Fibroblast of upper back skin (primary cell): ENCODE measurements at places on chromosomes 2 and 18.
A peak's percentile ranks its signal among the peaks of the same experiment; 100 is the strongest.

- DNase-seq, result no peak
Observed at GRCh38 chr2:6027066-6027465, 334.9 kb downstream of the SOX11 start.

DNA sequence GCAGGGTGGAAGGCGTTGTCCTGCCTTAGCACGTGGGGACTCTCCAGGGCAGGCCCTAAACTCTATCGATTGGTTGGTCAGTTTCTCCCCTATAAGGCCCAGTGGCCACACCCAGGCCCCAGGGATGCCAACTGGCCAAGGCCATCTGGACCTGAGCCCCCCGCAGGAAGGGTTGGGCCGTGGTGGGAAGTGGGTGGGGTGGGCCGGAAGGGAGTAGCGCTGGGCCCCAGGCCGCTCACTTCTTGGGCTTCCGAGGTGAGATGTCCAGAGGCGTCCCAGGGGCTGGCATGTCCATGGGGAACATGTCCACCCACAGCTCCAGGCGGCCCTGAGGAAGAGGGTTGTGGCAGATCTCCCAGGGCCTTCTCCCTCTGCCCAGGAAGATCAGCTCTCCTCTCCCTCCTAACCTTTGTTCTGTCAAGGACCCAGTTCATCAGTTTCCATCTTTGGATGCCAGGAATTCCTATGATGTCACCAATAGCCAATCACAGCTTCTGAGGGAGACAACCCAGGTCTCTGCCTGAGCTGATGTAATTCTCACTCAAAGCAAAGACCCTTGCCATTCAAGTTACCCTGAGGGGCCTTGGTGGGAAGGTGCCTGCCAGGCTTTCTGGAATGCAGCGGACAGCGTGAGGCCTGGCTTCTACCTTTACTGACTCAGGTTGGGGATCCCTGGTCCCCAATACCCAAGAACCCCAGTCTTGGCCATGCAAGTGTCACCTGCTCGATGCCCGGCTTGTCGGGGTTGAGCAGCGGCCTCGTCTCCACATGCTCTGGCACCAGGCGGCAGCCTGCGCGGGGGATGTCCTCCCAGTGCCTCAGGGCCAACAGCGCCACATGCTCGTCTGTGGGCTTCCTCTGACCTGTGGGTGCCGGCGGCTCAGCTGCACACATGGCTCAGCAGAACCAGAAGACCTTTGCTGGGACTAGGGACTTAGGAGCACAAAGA is 14.4 kb downstream of the OTOF start:
- peak; percentile 5 for DNase-seq

GRCh38 chr2:8312861-8313830 is 368.7 kb upstream of the ID2 start:
- peak; percentile 19 for DNase-seq

DNA sequence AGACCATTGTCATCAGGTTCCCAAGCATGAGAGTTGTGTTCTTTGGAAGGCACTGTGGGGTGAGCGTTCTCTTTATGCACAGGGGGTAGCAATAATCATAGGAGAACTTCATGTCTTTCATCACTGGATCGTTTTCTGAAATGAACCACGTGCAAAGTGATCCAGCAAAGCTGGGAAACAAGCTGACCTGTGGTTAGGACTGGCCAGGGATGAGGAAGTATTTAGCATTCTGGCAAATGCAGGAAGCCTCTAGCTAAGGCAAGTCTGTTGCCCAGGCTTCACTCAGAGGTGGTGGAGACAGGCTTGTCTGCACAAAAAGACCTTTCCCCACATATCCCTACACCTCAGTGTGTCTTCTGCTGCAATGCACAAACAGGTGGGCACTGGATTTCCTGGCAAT is 58.6 kb downstream of the MMADHC start:
- no peak for DNase-seq

DNA sequence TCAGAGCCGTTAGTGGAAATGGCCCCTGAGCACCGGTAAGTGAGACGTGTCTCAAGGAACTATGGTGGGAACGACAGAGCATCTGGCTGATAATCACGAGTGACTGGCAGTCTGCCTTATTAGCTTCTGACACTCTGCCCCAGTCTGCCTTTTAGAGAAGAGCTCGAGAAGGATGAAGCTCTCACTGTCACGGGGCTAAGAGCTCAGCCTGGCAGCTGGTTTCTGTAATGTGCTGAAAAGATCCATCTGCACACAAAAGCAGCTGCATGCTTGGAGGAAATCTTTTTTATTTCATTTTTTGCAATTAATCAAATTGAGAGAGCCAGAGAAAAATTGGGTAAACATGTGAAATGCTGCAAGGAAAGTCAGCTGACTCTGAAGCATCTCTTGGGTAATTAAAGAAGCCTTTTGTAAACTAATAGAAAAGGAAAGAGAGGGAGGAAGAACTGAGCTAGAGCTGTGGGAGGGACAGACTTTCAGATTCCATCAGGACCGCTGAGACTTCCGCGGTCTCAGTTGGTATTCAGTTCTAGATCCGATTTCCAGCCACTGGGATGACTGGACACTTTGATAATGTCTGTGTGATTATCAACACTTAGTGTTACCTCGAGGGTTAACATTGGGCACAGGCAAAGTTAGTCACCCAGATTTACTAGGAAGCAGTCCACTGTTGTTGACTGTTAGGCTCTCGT is 24.4 kb downstream of the MBP start:
- peak; percentile 87 for DNase-seq

DNA sequence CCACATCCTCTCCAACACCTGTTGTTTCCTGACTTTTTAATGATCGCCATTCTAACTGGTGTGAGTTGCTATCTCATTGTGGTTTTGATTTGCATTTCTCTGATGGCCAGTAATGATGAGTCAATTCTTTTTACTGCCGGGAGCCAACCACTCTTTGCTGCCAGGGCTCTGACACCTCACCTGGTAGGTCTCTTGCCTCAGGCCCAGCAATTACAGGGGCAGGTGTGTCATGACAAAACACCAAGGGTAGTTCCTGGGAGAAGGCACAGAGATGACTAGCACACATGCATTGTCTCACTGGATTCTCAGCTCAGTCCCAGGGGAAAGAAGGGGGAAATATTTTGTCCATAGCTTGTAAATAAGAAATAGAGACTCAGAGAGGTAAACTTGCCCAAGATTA is 122.3 kb downstream of the CHST9 start:
- no peak for DNase-seq

GRCh38 chr2:179856205-179856604 is 5.2 kb downstream of the ZNF385B start:
- DNase-seq, result no peak

GRCh38 chr18:48594471-48595094 is 55.8 kb downstream of the CTIF start:
- no peak for DNase-seq

GRCh38 chr18:80143881-80144280 is 34.8 kb downstream of the ADNP2 start:
- peak; percentile 35 for DNase-seq

DNA sequence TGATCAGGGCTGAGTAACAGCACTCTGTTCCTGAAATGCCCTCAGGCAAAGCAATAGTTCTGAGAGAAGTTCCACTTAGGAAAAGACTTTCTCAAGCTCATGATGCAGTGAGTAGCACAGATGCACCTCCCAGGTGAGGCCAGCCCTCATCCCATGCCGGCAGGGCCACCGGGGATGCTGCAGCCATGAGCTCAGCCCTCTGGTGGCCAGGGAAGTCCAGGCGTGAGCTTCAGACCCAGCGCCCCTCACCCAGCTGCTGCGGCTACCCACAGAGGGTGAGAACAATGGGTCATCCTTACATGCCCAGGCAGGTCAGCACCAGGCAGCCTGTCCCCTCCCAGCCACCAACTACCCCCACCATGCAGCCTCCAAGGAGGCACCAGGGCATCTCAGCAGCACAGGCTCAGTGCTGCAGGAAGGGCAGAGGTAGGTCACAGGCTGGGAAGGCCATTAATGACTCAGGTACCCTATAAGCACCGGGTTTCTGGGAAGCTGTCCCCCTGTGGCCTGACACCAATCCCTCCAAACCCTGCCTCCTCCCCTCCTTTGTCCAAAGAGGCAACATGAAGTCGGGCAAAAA is 50.6 kb downstream of the TTC32 start:
- no peak for DNase-seq

DNA sequence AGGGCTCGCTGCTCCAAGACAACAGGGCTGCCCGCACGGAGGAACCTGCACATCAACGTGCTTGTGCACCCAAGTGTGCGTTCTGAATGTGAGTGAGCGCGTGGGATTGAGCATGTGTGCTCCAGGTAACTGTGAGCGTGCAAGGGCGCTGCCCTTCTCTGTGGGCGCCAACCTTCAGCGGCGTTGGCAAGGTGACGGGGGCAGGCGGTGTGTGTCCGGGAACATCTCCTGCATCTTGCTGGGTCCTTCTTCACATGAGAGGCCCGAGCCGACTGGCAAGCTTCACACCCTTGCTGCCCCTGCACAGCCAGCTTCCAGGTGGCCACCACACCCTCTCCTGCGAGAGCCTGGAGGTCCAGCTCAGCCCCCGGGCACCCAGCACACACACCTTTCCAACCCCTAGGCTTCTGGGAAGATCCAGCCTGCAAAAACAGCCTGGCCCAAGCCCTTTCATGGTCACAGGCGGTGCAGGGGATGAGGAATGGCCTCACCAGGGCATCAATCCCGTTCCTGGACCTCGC is 220.9 kb downstream of the HDAC4 start:
- no peak for DNase-seq

- DNase-seq, result no peak
Observed at GRCh38 chr18:1624612-1625011, 719.9 kb downstream of the ADCYAP1 start.

GRCh38 chr2:185507719-185508118 is 230.9 kb upstream of the FSIP2 start:
- no peak for DNase-seq

GRCh38 chr18:3450012-3450798 is at the start of gene TGIF1:
Gene TGIF1 (plus strand): TSS chr18:3450172. CDS start chr18:3450490, 318 bp downstream.
- peak; percentile 84 for DNase-seq

DNA sequence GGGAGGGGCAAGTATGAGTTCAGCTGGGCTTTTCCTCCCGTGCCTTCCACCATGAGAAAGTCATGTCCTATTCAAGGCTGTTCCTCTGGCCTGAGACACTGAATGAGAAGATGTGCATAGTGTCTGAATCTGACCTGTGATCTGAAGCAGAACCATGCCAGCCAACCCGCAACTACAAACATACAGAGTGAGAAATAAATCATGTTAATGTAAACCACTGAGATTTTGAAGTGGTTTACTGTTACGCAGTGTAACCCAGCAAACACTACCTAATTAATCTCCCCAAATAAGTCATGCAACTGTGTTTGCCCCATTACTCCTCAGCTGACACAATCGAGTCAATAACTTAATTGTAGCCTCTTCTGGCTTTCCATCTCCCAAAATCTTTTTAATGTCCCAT is 49.2 kb downstream of the METTL4 start:
- DNase-seq, result no peak

GRCh38 chr2:222526480-222527277 is 102.3 kb downstream of the SGPP2 start:
- DNase-seq, result no peak
